CMK (cell line): ENCODE measurements at places on chromosomes 2 and 18.

DNA sequence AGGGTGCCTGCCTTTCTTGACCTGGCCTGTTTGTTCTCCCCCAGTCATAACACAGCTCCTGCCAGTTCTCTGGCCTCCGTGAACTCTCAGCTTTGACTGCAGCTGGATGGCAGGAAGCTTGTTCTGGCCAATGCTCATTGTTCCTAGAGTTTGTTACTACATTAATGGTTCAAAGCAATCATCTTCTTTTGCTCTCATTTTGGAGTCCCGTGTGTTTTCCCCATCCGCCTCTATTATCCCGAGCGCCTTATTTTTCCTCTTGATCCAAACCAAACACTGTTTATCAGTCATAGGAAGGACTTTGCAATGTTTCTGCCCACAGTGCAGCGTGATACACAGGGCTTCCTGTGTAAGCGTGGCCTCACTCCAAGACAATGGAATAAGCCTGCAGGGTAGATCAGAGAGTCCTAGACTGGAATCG is 184.3 kb upstream of the APCDD1 start:
- DNase-seq, result no peak

DNA sequence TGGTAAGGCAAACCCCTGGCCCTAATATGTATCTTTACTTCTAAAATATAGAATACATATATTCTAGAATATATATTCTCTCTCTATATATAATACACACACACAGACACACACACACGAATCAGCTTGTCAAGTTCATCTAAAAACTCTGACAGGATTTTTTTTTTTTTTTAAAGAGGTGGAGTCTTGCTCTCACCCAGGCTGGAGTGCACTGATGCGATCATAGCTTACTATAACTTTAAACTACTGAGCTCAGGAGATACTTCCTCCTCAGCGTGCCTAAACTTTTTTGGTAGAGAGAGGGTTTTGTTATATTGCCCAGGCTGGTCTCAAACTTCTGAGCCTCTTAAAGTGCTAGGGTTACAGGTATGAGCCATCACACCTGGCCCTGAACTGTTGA is 45.2 kb downstream of the DOK1 start:
- no peak for DNase-seq

GRCh38 chr2:239268082-239268481 is 132.7 kb downstream of the HDAC4 start:
- no peak for DNase-seq

DNA sequence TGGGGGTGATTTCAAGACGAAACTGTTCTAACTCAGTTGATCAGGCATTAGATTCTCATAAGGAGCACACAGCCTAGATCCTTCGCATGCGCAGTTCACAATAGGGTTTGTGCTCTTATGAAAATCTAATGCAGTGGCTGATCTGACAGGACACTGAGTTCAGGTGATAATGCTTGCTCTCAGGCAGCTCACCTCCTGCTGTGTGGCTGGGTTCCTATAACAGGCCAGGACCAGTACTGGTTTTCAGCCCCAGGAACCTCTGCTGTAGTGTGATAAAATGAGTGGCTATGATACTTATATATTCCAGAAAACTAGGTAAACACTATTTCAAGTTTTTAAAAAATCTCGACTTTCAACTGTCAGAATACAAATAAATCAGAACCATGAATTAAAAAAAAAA is 271.4 kb downstream of the GALNT13 start:
- no peak for DNase-seq

GRCh38 chr2:234446404-234447076 is 50.3 kb downstream of the ARL4C start:
- peak; percentile 40 for DNase-seq

DNA sequence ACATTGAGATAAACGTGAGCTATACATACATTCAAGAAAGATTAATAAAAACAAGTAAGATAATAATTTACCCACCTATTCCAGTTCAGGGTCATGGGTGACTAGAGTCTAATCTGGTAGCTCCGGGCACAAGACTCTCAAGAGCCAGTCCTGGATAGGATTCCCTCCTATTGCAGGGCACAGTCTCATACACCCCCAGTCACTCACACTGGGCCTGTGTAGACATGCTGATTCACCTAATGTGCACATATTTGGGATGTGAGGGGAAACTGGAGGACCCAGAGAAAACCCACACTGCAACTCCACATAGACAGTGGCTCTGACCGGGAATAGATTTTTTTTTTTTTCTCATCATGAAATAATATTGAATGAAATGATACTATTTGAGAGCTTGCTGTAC is 81.5 kb upstream of the THUMPD2 start:
- DNase-seq, result no peak

DNA sequence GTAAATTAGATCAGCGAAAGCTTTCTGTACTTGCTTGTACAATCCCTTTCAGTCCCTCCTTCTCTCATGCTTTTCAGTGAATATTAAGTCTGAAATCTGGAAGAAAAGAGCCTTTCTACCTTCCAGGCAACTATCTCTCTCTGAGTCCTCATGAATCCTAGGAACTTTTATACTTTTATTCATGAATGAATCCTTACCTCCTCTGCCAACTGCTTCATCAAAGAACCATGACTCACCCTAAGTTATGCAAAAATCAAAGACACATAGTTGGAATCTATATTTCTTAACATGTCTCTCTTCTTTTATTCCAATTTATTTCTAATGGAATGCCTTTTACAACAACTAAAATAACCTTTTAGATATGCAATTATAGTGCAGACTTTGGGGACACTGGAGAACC is 394.2 kb downstream of the CLIP4 start:
- DNase-seq, result no peak

DNA sequence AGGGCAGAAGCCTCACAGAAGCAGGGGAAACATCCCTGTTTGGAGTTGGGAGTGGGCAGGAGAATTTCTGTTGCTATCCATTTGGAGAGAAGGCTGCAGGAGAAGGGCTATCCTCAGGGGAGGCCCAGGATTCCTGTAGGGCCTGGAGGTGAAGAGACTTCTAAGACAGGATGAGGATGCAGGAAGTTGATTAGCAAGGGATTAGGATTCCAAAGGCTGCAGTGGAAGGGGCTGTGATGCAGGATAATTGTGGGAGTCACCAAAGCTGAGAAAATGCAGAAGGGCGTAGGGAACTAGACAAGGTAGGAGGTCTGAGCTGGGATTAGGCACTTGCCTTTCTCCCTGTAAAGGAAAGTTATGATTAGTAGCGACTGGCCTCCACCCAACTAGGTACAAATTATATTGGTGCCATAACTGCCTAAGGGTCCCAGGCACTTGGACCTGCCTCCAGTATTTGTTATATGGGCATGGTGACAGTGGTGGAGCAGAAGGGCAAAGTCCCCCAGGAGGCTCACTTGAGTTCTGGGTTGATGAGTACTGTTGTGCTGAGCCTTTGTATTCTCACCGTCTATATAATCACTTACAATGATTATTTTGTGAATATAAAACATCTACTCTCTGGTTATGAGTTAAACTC is 96.4 kb upstream of the MSTN start:
- DNase-seq, result no peak

DNA sequence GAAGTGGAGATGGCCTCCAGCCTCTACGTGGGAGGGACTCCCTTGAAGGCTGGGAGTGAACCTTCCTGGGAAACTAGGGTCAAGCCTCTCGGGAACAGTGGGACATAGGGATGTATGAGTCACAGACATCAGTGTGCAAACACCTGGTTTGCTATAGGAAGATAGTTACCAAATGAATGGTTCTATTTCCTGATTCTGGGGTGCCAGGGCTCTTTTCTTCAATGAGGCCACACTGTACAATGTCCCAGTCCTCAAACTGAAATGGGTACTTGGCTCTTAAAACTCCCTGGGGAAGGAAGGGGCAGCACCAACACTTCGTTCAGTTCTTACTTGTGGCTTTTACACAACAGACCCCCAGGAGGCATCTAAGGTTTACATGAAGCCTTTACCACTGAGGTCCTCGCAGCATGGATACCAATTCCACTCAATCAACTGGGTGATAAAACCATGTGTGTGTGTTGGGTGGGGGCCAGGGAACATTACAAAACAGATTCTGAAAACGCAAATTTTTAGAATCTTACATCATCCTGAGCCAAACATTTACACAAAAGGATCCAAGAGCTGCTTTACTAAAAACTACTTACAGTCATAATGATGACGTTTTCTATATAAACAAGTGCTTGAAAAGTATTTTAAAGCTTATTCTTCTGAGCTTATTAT is 10.4 kb downstream of the ERFE start:
- DNase-seq, result no peak

DNA sequence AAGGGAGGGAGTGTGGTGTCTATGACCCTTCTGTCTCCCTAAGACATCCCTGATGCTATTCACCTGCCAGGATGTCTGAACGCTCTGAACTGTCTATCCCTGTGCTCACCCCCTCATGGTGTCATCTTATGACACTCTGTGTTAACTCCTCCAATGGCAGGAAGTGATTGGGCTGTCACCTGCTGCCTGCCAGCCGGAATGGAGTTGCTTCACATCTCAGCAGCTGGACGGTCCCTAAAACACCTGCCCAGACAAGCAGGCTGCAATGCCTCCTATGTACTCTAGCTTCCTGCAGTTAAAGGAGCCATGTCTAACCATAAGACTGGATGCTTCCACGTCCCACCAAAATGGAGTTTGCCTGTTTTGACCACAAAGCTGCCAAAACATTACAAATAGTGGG is 99.9 kb downstream of the CPO start:
- no peak for DNase-seq

DNA sequence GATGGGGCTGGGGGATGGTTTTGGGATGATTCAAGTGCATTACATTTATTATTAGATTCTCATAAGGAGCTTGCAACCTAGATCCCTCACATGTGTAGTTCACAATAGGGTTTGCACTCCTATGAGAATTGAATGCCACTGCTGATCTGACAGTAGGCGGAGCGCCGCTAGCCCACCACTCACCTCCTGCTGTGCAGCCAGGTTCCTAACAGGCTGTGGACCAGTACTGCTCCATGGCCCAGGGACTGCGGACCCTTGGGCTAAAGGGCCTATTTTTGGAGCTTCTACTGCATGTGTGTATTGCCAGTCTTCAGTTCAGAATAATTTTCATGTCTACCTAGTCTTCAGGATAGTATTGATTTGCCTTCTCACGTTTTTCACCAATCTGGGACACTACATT is 165.3 kb upstream of the TWIST2 start:
- no peak for DNase-seq

GRCh38 chr2:176653479-176654443 is 384.5 kb downstream of the MTX2 start:
- DNase-seq, result peak; percentile 31

- no peak for DNase-seq
Measured at GRCh38 chr18:63994783-63995399, 25.0 kb downstream of the SERPINB8 start.

- no peak for DNase-seq
Measured at GRCh38 chr2:198231562-198231961, 427.2 kb downstream of the PLCL1 start.

DNA sequence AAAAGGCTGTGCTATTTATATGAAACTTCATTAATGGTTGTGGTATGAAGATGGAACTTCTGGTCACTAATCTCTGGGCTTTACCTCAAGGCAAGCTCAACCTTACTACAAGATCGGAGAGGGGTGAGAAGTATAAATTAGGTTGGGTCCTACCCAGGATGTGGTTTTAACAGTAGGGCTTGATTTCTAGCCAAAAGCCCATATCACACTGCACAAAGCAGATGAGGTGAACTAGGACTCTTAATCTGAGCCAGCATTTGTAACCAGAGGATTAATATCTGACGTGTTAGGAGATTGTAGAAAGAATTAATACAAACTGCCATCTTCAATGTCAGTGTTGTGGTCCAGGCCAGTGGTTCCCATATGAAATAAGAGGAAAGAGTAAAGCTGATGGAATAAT is 86.4 kb upstream of the RGPD4 start:
- DNase-seq, result no peak

- DNase-seq, result no peak
Measured at GRCh38 chr2:172674034-172674967, 61.3 kb upstream of the RAPGEF4 start.

- no peak for DNase-seq
Measured at GRCh38 chr2:9137379-9138150, 69.0 kb upstream of the ASAP2 start.

GRCh38 chr2:216604458-216604857 is 28.8 kb upstream of the IGFBP2 start:
- DNase-seq, result no peak

GRCh38 chr18:23943104-23943503 is 71.5 kb upstream of the TTC39C start:
- no peak for DNase-seq

- DNase-seq, result no peak
Measured at GRCh38 chr18:36315736-36316135, 18.2 kb downstream of the FHOD3 start.

GRCh38 chr18:27223526-27224291 is 38.6 kb upstream of the CHST9 start:
- no peak for DNase-seq

DNA sequence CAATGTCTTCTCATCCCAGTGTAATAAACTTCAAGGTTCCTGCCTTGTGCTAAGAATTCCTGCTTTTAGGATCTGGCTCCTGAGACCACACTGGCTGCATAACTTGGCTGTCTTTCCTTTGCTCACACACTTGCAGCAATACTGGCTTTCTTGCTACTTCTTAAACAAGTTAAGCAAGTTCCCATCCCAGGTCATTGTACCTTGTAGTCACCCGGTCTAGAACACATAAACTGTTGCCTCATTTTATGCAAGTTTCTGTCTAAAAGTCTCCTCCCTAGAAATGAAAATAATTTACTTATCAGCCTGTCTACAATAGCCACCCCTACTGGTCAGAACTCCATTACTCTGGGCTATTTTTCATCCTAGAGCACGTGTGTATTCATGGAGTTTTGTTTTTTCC is 887.9 kb upstream of the FAM98A start:
- DNase-seq, result no peak

DNA sequence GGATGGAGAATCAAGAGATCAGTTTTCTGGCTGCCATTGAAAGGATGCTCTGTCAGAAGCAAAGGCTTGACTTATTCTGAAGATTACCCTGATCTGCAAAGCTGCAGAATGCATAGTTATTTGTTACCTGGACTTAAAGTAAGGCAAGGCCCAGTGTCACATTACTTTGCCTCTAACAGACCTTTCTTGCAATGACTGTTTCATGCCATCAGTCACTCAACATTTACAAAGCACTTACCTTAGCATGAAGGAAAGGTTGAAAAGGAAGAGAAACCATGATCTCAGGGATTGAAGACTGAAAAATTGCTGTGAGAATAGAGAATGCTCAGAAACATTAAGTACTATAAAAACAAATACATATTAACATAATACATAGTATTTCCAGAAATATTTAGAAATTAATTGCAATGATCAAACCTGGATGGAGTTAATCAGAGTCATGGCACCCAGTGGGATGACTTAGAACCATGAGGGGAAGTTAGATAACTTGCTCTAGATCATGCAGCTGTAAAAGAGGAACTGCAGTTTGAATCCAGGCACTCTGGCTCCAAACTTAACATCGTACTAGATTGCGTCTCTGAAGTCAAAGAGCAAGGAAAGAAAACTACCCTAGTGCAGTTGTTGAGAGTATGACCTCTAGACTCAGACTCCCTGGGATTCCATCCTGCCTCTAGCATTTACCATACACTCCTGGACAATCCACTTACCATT is 26.5 kb upstream of the FAM117B start:
- DNase-seq, result no peak
